ENCODE measurements at places on chromosomes 12 and 14.

- DNase-seq, result no peak
These were observed 834.9 kb downstream of the LRFN5 start for GRCh38 chr14:42441615-42442014.

- no peak for DNase-seq
These were observed 2.0 kb downstream of the GARIN6 start for GRCh38 chr12:99649551-99649950.

GRCh38 chr12:106919910-106920544, 35.7 kb upstream of the TMEM263 start:
- DNase-seq, result peak; percentile 69

- DNase-seq, result peak; percentile 14
These were observed 378.9 kb downstream of the FUT8 start for GRCh38 chr14:65791191-65791981.

GRCh38 chr12:76866726-76867125, 12.1 kb downstream of the CSRP2 start:
- DNase-seq, result peak; percentile 66

DNA sequence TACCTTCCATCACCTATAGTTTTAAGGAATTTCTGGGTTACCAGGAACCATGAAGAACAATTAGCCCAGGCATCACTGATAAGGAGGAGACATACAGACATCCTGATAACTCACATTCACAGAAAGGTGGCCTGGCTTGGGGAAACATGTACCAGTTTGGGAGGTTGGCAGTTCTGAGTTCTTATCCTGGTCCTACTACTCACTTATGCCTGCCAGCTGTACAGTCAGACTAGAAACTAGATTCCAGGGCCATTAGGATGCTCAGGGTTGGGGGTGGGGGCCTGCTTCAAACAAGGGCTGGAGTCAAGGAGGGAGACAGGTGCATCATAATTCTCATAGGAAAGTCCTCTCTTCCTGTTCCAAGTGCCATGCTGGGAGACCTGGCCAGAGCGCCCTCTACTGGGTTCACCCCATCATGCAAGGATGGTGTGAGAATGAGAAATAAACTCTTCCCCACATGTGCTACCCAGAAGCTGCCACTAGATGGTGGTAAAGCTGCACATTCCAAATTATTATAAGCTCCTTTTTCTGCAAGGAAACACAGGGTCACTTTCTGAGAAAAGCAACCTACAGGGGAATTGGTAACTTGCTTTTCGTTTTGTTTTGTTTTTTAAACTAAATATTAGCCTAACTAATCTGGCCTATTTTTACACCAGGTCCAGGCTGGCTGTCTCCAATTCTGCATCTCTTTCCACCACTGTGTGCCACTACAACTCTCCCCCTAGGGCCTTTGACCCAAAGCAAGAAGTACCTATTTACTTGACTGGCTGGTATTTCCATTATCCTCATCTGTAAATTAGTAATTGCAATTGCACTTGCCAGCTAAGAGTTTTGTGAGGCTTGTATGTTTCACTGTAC, 14.5 kb downstream of the OAS2 start:
- peak; percentile 67 for DNase-seq

DNA sequence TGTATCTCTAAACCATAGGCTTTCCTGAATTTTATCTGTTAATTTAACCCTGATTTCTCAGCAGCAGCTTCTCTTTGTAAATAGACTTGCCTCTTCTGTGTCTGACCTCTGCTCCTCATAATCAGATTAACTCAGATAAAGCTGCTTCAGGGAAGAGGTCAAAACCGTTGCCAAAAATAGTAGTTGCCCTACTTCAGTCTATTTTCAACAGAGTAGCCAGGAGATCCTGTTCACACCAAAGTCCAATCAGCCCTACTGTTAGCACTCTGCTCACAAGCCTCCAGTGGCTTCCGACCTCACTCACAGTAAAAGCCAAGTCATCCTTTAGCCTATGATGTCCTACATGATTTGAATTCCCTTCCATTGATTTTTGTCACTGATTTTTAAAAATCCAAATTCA, 258.4 kb downstream of the PPFIA2 start:
- DNase-seq, result no peak

- DNase-seq, result no peak
These were observed 43.9 kb upstream of the PCED1B start for GRCh38 chr12:47035484-47035883.

DNA sequence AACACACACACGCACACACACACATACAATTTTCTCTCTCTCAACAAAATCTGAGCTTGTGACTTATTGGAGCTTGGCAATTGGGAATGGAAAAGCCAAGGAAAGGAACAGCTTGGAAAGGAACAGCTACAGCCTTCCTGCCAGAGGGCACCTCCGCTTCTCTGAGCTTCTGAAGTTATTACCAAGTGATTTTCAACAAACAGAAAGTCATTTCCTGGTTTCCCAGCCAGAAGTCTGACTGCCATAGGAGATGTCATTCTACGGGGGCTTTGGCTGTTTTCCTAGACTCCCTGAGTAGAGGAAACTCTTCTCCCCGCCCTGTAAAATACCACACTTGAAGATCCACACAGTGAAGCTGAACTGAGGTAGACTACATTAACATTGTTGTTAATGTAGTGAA, 198.3 kb downstream of the CFAP54 start:
- no peak for DNase-seq

GRCh38 chr12:52005903-52006703, 643 bp upstream of the TAMALIN start:
- no peak for DNase-seq

DNA sequence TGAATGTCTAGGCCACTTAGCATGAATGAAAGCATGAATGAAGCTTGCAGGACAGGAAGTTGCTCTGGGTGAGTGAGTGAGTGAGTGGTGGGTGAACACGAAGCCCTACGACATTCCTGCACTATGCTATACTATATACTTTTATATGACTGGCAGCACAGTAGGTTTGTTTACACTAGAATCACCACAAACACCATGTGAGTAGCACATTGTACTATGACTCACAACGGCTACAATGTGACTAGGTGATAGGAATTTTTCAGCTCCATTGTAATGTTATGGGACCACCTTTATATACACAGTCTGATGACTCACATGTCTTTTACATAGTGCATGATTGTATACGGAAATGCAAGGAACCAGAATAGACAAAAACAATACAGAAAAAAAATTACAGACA, 1480.2 kb downstream of the AACS start:
- no peak for DNase-seq

DNA sequence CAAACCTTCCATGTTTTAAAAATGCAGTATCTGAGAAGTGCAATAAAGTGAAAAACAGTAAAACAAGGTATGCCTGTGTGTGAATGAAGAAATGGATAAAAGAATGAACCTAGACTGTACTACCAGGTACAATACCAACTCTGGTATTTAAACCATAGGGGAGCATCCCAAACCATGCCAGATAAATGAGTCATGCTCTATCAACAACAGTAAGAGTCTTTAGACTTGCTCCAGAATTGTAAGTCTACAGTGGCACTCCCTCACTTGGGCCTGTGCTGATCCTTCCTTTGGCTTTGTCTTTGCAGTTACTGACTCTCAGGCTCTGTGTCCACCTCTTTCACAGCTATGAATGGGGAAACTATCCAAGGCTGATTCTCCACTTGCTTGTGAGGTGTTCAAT, 38.1 kb downstream of the BBS10 start:
- DNase-seq, result peak; percentile 57

GRCh38 chr12:5185435-5186069, 141.9 kb downstream of the KCNA5 start:
- DNase-seq, result peak; percentile 23

DNA sequence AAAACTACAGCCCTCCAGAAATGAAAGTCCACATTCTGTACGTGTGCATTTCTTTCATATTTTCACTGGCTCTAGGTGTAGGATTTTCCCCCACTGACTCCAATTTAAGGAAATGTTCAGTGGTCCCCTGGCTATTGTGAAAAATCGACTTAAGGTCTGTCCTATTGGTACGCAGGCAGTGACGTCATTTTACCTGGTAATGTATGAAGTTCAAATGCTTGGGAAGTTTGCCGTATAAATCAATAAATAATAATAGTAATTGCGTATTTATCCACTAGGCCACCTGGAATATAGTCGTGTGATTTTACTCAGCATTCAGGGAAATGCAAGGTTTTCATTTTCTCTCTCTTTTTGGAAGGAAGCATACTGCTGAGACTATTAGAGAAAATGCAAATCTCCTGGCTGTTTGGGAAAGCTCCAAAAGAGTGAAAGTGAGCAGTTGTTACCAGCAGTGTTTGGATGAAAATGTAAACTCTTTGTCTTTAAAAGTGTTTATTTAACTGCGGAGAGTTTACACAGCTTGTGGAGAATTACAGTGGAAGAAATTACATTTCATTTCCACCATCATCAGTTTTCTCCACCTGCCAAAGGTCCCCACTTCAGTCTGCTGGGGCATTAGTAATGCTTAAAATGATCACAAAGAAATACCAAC, 107.0 kb downstream of the EXOC5 start:
- no peak for DNase-seq

GRCh38 chr12:56084958-56085543, 5.1 kb downstream of the ERBB3 start:
- peak; percentile 17 for DNase-seq

DNA sequence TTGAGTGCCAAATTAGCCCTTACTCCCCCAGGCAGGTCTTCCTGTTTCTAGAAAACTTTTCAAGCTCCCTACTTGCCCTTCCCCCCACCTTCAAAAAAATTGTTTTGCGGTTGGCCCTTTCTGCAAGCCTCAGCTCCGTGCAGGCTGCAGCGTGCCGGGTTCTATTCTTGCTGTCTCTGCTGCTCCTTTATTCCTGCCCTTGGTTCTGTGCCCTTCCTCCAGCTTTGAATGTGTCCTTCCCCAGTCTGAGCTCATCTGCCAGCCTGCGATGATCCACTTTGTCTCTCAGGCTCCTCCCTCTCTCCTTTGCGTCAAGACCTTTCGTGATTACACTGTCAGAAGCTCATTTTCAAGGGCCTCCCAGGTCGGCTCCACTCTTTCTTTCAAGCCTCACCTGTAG, 98.6 kb downstream of the IRF2BPL start:
- DNase-seq, result peak; percentile 74

- peak; percentile 62 for DNase-seq
These were observed at the start of gene NCOR2 for GRCh38 chr12:124566997-124567672. Gene NCOR2 (minus strand): TSS chr12:124567612. CDS start chr12:124495251, 72,361 bp downstream.

DNA sequence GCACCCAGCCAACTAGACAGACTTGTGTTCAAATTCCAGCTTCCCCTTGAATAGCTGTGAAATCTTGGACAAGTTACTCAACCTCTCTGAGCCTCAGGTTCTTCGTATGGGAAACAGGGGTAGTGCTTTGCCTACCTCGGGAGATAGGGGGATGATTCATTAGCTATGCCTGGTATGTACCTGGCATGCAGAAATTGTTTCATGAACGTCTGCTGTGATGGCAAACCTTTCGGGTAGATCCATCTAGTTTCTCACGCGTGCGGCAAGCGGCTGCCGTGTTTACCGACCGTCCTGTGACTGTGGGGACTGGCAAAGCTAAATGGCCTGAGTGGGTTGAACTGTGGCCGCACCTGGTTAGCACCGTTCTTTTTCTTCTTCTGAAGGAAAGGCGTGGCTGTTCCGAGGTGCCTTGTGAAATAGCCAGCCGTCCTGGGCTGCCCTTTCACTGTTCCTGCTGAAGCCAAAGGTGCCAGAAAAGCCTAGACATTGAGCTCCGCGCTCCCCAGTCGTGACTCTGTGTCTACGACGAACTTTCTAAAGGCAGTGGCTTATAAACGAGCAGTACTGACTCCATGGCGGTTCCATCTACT, 40.6 kb upstream of the MED13L start:
- no peak for DNase-seq

GRCh38 chr12:86730233-86730632, 474.0 kb upstream of the MGAT4C start:
- no peak for DNase-seq

GRCh38 chr12:65511912-65512311, 233.4 kb downstream of the MSRB3 start:
- no peak for DNase-seq

DNA sequence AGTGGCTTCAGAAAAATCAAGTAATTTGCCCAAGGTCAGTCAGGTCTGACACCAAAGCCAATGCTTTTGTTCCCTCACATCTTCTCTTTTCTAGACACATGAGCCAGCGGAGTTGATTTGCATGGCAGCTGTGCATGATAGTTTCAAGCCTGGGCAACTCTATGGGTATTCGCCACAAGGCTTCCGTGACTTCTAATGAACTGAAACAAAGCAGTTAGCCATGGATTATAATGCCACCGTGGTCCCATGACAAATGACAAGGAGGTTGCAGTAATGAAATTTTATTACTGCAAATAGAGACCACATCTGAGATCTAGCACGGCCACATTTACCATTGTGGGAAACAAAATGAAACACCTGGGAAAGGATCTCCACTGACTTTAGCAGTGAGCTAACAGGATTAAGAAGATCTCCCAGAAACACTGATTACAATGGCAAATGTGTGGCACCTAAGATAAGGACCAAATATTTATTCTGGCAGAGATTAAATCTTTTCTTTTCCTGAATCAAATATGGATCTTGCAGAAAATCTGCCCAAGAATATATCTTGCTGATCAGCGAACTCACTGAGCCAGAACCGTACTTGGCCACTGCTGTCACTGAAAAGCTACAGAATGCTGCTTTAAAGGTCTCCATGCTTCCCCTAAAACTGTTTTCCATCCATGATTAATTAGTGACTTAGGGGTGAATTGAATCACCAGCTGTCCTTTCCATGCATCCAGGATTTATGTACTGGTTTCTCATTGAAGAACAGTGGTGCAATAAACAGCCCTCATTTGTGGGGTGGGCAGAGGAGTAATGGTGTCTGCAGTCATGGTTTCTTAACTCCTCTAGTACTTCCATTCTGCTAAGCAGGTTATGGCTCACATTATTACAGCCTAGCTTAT, 551.0 kb downstream of the DIO2 start:
- DNase-seq, result no peak

GRCh38 chr12:85325442-85325841, 45.4 kb downstream of the ALX1 start:
- no peak for DNase-seq

- peak; percentile 29 for DNase-seq
These were observed 320.0 kb upstream of the ATP2B1 start for GRCh38 chr12:90028635-90029051.

- DNase-seq, result no peak
These were observed 157.3 kb upstream of the DDHD1 start for GRCh38 chr14:53310412-53310811.

GRCh38 chr14:100121643-100122480, 37.6 kb downstream of the DEGS2 start:
- DNase-seq, result no peak

DNA sequence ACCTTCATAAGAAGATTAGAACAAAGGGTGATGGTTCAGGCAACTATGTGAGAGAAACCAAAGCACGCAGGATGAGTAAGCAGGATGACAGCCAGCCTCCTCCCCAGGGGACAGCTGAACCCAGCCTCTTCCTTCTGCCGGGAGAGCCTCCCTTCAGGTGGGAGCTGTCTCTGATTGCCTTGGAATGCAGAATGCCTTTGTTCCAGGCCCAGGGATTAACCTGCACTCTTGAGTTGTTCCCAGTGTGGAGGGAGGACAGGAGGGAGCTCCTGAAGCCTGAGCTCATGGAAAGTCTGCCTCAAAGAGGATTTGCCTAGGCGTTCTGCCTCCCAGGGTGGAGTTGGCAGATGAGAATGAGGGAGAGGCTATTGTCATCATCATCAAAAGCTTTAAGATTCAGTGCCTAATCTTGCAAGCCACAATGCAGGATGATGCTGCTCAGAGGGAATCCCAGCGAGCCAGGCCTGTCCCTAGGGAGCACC, 3.6 kb upstream of the KRT6A start:
- DNase-seq, result peak; percentile 96
